Activated T-cell treated with anti-CD3 and anti-CD28 coated beads, Interleukin-2, amount 50 U/mL, for 24 hours (primary cell): ENCODE measurements at places on chromosomes 2 and 18.

DNA sequence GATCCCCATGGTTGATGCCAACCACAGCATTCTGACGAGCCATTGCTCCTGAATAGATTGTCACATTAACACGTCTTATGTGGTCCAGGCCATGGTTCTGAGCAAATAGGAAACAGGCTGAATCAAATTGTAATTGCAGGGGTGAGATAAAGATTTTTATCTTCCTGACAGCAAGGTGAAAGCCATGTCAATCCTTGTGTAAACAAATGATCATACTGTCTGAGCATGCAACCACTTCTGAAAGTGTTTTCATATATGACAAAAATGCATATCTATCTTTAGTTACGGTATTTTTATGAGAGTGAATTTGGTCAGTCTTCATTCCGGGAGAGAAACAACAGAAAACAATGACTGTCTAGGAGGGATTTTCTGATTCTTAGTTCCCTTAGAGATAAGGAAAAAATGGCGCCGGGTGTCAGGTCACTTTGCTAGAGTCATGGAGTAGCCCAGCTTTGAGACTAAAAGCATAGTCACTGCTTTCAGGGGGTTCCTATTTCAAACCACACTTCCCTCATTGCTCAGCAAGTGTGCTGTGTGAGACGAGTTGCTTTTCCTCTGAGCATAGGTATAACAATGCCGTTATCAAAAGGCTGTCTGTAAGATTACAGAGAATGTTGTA lies 958.9 kb downstream of the DCDC2C start:
- no peaks in the 10 kb centered on the region for H3K4me1 ChIP-seq
- H3K27me3 ChIP-seq, result no peaks in the 10 kb centered on the region
- no peak overlapping the region for H3K4me3 ChIP-seq
- H3K27ac ChIP-seq, result no peak overlapping the region

GRCh38 chr2:136327162-136327852 lies 209.4 kb upstream of the CXCR4 start:
- peak; percentile 74 for DNase-seq
- peak overlapping the region; percentile 56 for H3K4me3 ChIP-seq
- H3K36me3 ChIP-seq, result no peaks in the 10 kb centered on the region
- H3K27ac ChIP-seq, result peak overlapping the region; percentile 94

DNA sequence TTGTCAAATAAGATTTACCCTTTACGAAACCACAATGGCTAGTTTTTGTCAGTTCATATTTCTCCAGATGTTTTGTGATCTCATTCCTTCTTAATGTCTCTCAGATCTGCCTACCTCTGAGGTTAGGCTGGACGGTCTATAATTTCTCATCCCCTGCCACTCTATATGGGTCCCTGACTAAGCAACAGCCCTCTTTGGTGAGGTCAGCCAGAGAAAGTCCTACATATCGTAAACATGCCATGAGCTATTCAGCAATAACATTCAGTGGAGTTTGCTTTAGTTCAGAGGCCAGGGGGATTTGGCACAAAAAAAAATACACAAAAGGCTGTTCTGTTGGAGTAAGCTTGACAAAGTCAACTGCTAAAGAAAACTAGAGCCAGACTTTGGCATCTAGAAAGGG lies 192.1 kb upstream of the NCKAP5 start:
- H3K27me3 ChIP-seq, result peaks cover 4% of the 10 kb centered on the region
- H3K36me3 ChIP-seq, result no peaks in the 10 kb centered on the region
- no peaks in the 10 kb centered on the region for H3K4me1 ChIP-seq
- DNase-seq, result no peak
- H3K27ac ChIP-seq, result no peak overlapping the region
- no peak overlapping the region for H3K4me3 ChIP-seq

DNA sequence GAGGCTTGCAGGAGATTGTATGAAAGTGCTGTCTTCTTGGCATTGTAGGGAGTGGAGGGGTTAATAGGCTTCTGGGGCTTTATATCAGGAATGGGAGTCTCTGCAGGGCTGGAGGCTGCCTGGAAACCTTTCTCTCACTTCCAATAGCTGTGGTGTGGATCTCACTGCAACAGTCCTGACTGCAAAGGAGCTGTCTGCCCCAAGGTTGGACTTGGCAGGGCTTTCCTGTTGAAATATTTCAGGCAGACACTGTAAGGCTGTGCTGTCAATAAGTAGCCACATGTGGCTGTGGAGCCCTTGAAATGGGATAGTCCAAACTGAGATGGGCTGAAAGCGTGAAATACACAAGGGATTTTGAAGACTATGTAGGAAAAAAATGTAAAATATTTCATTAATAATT lies 399.1 kb upstream of the SPRED2 start:
- DNase-seq, result no peak
- H3K4me1 ChIP-seq, result no peaks in the 10 kb centered on the region
- no peaks in the 10 kb centered on the region for H3K36me3 ChIP-seq
- no peak overlapping the region for H3K27ac ChIP-seq

DNA sequence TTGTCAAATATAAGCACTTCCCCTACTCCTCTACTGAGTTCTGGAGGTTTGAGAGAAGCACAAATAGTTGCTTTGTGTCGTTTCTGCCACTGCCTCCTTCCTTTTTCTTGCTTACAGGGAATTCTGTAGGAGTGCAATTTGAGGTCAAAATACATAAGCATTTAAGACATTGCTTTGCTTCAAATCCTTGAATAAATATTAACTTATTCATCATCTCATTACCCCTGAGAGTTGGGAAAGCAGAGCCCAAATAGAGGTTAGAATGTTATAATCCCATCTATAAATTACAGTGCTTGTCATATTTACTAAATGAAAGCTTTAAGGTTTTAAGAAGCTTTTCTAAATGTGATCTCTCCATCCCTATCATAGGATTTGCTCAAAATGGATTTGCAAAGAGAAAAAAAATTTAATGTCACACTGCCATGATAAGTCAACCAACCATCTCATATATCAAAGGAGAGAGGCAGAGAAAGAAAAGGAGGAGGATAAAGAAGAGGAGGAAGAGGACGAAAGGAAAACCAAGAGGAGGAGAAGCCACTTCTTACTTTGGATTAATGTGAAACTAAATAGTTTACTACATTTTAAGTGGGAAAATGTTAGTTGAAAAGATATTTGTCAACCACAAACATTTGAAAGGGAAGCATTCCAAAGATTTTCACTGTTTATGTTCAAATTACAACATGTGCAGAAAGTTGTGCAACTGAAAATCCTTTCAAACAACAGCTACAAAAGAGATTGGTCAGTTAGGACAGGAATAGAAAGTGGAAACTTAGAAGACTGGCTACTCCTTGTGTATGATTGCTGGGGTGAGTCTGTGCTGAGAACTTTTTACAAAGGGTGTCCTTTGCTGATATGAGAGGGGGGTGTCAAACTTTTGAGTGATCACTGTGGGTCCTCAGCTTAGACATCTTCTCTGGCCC lies 277.3 kb upstream of the FN1 start:
- no peak overlapping the region for H3K4me3 ChIP-seq
- DNase-seq, result no peak
- H3K36me3 ChIP-seq, result no peaks in the 10 kb centered on the region
- H3K27ac ChIP-seq, result no peak overlapping the region
- peaks cover 8% of the 10 kb centered on the region for H3K27me3 ChIP-seq

GRCh38 chr2:189437926-189438325 lies 3.3 kb upstream of the WDR75 start:
- no peaks in the 10 kb centered on the region for H3K27me3 ChIP-seq
- no peak overlapping the region for H3K27ac ChIP-seq
- DNase-seq, result no peak
- peaks cover 21% of the 10 kb centered on the region for H3K4me1 ChIP-seq

- no peak overlapping the region for H3K27ac ChIP-seq
- no peak overlapping the region for H3K4me3 ChIP-seq
- DNase-seq, result no peak
- H3K27me3 ChIP-seq, result peaks cover 20% of the 10 kb centered on the region
- peaks cover 13% of the 10 kb centered on the region for H3K4me1 ChIP-seq
- no peaks in the 10 kb centered on the region for H3K36me3 ChIP-seq
Measured at GRCh38 chr2:149595056-149595963, 7.7 kb upstream of the MMADHC start.
